ENCODE measurements at places on chromosomes 4 and X. TPM values are rescaled to one million over a fixed set of nuclear protein-coding genes. Genes with fewer than 3 reads are reported as not detected.

HEPH gene
- not detected for total RNA-seq

FHDC1 gene
- 0.10 TPM for total RNA-seq

HTN3 gene
- not detected for total RNA-seq

SMARCA1 gene
- 0.07 TPM for total RNA-seq

NHSL2 gene
- total RNA-seq: 20.3 TPM

SPATA18 gene
- total RNA-seq: not detected

SOD3 gene
- total RNA-seq: not detected

MAGEC3 gene
- not detected for total RNA-seq

RBMXL3 gene
- not detected for total RNA-seq

TRIM75 gene
- total RNA-seq: not detected

HMGN5 gene
- total RNA-seq: 1.6 TPM

PPP4R3C gene
- not detected for total RNA-seq

ARSJ gene
- 0.45 TPM for total RNA-seq

SPANXA1 gene
- total RNA-seq: not detected

SMIM31 gene
- not detected for total RNA-seq

SLC39A8 gene
- total RNA-seq: 33.7 TPM

TAF7L gene
- not detected for total RNA-seq
